RPMI8226 (cell line): ENCODE measurements at places on chromosomes 2 and 18.

GRCh38 chr2:26629346-26629630, 11.9 kb downstream of the CIB4 start:
- DNase-seq, result no peak

DNA sequence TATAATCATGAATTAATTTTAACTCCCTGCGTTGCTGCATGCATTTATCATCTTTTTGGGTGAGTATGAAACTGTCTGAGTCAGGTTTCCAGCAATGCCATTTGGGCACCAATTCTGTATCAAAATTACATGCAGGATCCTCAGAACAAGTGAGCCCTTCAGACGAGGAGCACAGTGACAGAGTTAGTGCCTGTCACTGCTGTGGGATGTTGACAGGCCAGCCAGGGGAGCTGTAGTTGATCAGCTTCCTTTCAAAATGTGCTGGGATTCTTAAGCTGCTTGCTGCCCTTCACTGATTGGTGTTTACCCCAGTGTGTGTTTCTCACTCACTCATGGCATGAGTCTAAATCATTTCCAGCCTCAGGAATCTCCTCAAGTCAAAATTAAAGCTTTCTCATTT, 109.2 kb downstream of the TPGS2 start:
- DNase-seq, result no peak

DNA sequence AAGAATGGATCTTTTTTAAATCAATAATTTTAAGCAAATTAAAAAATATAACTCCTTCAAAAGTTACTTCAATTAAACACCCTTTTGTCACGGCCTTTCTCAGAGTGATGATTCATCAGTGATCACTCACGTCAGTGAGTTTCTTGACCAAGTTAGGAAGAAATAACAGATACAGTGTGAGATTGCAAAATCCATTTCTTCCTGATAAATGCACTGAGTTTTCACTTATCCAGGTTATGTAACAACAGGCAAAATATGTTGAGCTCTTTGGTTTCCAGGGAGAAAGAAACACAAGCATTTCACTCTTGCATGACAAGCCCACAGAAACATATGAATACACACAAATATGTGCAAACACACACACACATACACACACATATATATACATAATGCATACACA, 195.9 kb upstream of the CYRIA start:
- DNase-seq, result no peak

DNA sequence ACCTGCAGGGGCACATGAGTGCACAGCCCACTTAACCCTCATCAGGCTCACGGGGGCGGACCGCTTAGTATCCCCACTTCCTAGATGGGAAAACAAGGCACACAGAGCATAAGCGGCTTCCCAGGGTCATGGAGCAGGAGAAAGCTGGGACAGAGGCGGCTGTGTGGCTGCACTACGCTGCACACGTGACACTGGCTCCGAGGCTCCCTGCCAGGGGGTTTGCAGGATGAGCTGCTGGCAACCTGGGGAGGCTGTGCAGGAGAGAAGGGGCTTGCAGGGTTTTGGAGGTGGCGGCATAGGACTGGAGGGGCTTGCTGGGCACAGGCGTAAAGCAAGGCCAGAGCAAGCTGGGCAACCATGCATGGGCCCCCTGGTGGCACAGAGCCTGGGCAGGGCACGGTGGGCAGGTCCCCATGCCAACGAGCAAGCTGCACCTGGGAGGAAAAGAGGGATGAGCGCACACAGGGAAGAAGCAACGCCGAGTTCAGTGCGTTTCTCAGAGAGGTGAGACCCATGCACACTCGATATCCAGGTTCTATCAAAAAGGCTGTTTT, 268.6 kb downstream of the HDAC4 start:
- DNase-seq, result no peak

- DNase-seq, result no peak
Observed at GRCh38 chr2:235672720-235673119, 178.9 kb downstream of the AGAP1 start.

DNA sequence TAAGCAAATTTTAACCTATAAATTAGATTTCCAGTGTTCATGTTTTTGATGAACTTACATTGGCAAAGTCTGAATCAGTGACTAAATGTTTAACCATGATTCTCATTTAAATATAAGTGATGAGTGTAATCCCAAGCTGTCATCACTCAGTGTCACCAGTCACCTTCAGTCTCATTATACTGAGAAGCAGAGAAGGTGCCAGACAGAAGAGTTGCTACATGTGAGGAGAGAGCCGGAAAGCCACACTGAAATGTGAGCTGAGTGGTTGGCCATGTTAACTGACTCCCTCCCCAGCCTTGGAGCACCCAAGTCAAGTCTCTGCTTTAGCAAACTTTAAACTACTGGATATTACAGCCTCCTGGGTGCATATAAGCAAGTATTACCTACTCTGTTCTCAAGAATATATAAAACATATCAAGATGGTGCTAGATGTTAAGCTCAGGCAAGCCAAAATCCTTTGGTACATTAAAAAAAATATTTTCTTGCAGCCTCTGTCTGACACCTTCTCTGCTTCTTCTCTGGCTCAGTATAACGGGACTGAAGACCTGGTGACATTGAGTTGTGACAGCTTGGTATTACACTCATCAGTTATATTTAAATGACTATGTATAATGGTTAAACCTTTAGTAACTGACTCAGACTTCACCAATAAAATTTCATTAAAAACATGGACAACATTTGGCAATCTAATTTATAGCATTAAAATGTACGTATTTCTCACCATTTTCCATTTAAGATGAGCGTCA, 75.8 kb upstream of the MAP3K20 start:
- no peak for DNase-seq

GRCh38 chr2:199861132-199861774, 10.3 kb upstream of the FTCDNL1 start:
- DNase-seq, result no peak

DNA sequence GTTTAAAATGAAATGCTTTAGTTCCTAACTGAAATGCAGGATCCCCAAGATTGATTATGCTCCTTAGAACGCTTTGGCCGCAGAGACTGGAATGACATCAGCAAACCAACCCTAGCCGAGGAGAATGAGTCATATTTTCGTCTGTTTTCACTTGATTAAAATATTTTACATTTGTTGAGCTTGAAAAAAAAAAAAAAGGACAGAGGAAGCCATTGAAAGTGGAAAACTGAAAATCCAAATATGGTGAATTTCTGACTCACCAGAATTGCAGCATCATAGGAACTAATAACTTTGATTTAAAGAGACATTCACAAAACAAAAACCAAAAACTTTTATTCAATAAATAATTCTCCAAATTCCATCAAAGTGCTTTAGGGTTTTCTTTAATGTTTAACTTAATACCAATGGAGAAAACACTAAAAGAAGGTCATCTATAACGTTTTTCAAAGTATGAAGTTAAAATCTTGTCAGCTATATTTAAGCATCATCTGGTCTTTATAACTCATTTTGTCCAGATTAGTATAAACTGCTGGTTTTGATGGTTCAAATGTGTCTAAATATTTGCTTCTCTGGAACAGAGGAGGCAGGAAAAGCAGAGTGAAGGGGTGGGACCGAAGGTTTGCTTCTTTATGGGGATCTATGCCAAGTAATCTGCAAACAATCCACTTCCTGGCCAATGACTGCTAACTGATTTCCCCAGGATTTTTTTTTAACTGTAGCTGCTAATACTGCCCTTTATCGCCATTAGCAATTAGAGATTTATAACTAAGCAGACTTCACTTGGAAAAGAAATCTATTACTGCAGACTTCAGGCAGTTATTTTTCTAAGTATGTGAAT, 30.9 kb upstream of the COL5A2 start:
- DNase-seq, result no peak

DNA sequence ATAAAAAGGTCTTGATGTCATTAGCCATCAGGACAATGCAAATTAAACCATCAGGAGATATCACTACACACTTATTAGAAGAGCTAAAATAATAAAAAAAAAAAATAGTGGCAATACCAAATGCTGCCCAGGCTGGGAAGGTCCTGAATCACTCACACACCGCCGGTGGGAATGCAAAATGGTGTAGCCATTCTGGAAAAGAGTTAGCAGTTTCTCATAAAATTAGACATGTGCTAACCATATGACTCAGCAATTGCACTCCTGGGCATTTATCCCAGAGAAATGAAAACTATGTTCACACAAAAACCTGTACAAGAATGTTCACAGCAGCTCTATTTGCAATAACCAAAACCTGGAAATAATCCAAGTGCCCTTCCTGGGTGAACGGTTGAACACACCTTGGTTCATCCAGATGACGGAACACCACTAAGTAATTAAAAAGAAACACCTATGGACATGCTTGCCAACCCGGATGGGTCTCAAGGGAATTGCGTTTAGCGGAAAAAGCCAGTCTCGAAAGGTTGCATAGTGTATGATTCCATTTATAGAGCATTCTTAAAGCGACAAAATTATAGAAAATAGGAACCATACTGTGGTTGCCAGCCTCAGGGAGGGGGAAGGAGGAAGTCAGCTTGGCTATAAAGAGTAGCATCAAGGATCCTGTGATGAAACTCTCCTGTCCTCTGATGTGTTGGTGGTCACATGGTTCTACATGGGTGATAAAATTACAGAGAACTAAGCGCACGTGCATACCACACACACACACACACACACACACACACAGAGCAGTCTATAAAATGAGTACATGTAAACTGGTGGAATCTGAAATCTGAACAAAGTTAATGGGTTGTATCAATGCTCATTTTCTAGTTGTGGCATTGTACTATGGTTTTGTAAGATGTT, 4.6 kb downstream of the MBP start:
- peak; percentile 93 for DNase-seq

DNA sequence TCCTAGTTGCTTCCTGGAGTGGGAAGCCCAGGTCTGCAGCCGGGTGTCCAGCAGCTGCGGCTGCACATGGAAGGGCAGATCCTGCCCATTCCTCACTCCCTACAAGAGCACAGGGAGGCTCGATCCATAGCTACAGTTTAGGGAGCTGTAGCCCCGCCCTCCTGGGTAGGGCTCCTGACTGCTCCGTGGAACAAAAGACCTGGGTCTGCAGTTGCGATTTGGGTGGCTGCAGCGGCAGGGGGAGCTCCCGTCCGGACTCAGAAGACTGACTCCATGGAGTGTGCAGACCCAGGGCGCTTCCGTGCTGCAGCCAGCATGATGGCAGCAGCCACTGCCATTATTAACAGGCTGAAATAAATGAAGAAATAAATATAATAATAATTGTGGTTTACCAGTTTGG, 157.3 kb downstream of the CTNNA2 start:
- DNase-seq, result peak; percentile 43

- DNase-seq, result peak; percentile 58
Observed at GRCh38 chr2:75896779-75897366, 186.2 kb upstream of the GCFC2 start.

DNA sequence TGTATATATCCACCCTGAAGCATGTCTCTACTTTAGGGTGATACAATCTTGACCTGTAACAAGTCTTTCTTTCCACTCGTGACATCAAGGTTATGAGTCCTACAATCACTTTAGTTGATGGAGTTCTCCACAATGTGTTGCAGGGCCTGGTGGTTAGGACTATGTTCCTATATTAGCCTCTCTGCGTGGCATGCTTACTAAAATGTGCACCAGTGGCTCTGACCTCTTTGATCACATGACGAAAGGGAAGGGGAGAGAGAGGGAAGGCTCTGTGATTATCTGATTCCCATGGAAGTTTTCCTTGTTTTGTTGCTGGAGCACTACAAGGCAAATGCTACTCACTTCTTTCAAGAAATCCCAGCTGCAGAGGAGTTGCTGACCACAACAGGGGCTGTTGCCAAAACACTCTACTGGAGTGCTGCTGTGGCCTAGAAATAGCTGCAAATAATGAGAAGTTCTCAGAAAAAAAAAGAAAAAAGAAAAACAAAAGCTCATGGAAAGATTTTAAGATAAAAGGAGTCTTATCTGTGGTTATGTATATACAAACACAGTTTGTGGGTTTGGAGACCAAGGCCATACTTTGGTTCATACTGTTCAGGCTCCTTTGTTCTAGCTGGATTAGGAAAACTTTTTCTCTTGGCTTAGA, 272.8 kb upstream of the MMADHC start:
- peak; percentile 83 for DNase-seq

DNA sequence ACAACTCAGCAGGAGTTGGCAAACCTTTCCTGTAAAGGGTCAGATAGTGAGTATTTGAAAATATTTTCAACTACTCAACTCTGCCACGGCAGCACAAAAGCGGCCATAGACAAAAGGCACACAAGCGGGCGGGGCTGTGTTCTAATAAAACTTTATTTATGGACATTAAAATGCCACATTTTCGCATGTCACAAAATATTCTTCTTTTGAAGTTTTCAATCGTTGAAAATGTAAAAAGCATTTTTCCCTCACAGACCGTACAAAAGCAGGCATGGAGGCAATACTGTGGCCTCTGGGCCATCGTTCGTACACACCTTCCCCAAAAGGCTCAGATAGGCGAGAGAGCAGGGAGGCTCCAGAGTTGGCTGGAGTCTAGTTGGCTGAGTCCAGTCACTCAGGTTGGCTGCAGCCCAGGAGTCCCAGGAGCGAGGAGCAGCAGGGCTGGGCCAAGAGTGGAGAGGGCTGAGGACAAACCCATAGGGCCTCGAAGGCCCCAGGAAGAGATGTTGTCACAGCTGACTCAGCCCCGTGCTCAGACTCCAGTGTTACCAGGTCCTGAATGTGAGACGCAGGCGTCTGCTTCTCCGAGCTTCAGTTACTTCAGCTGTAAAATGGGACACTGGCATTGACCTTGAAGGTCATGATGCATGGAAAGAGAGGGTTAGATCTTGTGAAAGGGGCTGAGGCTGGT, 42.5 kb downstream of the SDC1 start:
- no peak for DNase-seq

DNA sequence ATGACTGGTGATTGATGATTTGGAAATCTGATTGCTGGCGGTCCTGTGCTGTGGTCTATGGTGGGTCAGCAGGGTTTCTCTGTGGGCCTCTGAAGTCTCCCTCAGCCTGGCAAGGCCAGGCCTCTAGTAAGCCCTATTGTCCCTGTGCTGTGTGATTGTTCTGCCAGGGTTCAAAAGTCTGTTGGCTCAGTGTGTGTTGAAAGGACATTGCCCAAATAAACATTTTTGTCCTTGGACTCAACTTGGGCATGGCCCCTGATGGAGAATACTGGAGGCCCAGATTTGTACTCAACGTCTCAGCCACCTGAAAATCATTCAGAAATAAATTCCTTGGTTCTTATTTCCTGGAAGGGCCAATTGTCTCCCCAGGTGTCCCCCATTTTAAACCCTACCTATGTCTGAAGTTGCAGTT, 74.4 kb downstream of the MAP4K4 start:
- no peak for DNase-seq

DNA sequence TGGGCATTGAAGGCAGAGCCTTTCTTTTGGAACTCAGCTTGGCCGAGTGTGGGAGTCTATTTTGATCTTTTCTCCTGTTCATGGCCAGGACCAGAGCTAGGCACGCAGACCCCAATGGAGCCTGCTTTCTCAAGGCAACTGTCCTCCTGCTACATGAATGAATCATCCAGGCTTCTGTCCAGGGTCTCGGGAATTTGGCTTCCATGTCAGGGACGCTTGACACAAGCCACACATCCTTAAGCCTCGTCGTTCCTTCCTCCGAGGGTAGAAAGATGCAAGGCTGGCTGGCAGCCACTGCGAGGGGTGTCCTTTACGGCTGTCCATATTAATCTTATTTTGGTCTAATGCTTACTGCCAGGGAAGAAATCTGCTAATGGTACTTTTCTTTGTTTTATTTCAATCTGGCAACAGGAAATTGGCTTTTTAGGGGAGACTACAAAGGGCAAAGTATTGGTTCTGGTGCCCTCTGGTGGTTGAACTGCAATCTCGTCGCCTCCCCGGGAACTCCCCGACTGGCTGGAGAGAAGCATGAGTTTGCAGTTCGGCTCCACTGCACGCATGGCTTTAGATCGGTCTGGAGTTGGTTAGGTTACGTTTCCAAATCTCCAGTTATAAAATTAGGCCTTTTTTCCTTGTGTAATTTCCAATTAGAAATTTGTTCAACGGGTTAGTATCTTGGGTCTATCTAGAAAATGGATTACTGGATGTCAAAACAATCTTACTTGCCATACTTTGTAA, 135.2 kb downstream of the ALPK2 start:
- peak; percentile 86 for DNase-seq
